GM13977 (cell line): ENCODE measurements at places on chromosomes 3 and 15.

- no peak for DNase-seq
Observed at GRCh38 chr15:89937365-89938350, 24.9 kb upstream of the ARPIN start.

DNA sequence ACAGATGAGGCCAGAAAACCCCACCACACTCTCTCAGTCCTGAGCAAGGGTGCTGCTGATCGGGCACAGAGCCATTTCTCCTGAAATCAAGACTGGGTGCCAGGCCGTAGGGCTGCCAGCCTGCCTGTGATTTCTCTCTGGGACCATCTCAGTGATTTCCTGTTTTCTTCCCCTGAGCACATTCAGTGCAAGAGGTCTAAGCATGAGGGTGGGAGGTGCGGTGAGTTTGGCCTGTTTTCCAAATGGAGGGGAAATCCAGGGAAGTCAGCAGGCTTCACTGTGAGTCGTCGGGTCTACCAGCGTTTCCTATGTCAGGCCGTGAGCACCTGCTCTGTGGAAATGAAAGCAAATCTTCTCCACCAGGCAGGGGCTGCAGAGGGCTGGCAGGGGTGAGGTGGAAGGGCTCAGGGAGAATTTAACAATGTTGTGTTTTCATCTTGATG lies 82.3 kb downstream of the ST6GAL1 start:
- no peak for DNase-seq

GRCh38 chr15:34018021-34018645 lies 20.9 kb downstream of the AVEN start:
- no peak for DNase-seq

GRCh38 chr3:160806094-160806493 lies 50.1 kb downstream of the PPM1L start:
- no peak for DNase-seq

GRCh38 chr3:191198480-191198879 lies 561 bp upstream of the OSTN start:
- no peak for DNase-seq

DNA sequence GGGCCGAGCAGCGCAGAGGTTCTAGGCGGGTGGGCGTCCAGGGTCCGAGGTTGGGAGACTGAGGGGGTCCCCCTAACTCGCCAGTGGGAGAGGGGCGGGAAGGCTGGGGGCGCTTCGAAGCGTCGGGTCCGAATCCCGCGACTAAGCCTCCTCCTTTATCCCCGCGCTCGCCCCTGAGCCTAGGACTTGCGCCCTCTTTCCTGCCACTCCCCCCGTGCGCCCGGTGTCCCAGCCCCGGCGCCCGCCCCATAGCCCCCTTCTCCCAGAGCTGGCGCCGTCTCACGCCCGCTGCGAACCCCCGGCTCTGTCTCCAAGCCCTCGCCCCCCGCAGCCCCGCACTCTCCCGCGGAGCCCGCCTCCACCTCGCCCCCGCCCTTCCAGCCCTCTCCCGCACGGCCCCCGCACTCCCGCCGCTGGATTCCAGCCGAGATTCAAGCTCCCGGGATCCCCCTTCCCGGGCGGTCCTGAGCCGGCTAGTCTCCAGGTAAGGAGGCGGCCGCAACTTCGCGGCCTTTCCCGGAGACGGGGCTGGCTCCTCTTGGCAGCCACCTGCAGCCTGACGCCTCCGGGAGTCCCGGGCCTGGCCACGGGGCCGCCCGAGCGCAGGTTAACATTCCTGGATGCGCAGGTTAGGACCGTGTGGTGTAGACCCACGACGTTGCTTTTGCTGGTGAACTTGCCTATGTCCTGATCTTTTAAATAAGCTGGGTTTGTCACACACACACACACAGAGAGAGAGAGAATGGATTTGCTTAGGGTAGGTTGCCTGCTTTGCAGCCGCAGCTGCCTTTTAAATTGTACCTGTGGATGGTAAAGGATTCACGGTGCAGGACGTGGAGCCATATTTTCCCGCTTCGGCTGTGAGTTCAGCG lies 563 bp downstream of the PXYLP1 start:
- peak; percentile 36 for DNase-seq

DNA sequence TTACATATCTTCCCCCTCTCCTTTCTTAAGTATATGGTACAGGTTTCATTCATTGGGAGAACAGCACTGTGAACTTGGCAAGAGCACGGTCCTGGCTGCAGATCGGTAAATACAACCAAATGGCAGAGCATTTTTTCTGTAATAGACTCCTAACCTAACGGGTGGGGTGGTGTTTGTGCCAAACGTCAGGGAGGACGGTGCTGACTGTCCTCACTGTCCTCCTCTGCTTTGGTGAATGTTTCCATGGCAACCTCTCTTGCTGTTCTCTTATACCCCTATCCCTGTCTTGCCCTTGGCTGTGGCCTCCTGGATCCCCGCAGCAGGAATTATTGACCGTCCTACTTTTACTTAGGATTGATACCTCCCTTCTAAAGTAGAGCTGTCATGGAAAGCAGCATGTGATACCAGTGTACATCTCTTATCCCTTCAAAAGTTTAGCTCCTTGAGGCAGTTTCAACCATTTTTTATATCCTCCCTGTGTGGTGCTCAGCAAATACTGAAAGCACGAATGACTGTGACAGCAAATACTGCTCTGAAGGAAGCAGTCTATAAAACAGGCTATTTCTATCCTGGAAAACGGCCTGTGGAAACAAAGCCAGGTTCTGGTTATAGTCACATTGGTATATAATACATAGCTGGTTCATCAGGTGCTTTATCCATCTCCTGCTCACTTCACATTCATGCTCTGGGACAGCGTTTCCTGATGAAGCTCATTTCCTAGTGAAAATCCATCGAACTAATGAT lies 275.4 kb upstream of the C2CD4B start:
- DNase-seq = no peak

DNA sequence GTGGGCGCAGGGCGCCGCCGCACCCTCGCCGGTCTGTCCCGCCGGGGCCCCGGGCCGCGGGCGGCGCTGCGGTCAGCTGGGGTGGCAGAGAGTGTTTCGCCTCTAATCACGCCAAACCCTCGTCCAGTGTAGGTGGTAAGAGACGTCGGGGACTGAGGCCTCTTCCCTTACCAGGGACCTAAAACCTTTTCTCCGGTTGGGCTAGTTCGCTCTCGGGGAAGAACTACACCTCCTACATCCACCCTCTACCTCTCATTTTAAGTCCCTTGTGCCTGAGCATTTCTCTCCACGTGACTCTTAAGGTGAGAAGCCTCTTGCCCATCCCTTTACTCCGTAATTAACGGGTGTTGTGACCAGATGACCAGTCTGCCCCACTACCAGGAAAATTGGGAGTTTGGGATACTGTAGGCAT lies 520 bp downstream of the TMEM42 start:
- peak; percentile 62 for DNase-seq

- no peak for DNase-seq
Observed at GRCh38 chr3:4549896-4550295, 56.7 kb downstream of the ITPR1 start.

- DNase-seq = peak; percentile 45
Observed at GRCh38 chr3:23865595-23866396, 51.0 kb downstream of the NKIRAS1 start.

DNA sequence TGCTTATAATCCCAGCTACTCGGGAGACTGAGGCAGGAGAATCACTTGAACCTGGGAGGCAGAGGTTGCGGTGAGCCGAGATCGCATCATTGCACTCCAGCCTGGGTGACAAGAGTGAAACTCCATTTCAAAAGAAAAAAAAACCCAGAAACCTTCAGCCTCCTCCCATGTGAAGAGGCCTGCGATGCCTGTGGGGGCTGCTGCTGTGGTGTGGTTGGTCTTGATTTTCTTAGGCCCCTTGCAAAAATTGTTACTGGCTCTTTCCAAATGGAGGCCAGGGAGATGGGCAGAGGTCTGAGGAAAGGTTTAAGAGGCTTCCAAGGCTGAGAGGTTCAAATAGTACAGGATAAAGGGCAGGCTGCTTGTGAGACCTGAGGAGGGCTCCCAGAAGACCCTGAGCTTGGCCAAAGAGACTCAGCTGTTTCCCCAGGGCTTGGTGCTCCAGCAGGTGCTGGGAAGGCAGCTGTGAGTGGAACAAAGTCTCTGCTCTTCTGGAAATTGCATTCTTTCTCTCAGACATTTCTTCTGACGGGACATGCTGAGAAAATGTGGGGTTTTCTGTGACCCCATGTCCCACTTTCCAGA lies 18.4 kb downstream of the GCSAM start:
- no peak for DNase-seq

GRCh38 chr3:15983232-15983631 lies 185.5 kb upstream of the ANKRD28 start:
- DNase-seq = no peak

DNA sequence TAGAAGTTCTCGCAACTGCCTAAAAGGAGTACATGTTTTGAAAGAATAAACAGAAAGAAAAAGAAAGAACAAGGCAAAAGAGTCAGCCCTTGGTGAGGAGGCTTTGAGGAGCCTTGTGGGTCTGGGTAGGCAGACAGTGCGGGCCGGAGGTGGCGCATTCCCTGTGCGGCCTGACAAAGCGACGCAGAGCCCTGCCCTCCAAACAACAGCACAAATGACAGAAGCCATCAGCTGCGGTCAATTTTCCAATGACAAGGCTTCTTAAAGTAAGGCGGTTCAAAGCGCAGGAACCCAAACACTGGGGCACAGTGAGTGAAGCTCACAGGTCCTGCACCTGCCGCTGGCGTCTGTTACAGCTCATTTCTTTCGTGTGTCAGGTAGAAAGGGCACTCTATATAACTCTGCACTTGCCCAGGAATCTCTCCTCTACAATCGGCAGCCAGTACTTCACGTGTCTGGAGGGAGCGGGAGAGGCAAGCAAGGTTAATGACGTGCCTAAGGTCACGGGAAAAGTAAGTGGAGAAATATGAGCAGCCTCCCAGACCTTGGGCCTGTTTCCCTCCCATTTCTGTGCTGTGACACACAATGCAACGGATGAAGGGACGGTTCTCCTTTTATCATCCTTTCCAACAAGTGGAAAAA lies 178.1 kb downstream of the OPA1 start:
- no peak for DNase-seq

DNA sequence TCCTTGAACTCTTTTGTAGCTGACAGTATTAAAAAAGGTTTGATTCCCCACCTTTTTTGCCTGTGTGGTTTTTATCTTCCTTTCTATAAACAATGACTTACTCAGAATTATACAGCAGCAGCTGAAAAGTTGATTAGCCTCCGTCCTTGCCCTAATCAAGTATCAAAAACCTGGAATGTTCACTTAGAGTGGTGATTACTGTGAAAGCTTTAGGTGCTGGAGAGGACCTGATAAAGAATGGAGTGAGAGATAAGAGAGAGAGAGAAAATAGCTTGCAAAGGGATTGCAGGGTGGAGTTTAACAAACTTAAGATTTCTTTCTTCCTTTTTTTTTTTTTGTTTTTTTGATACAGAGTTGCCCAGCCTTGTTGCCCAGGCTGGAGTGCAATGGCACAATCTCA lies 6.7 kb downstream of the CGNL1 start:
- DNase-seq = no peak

DNA sequence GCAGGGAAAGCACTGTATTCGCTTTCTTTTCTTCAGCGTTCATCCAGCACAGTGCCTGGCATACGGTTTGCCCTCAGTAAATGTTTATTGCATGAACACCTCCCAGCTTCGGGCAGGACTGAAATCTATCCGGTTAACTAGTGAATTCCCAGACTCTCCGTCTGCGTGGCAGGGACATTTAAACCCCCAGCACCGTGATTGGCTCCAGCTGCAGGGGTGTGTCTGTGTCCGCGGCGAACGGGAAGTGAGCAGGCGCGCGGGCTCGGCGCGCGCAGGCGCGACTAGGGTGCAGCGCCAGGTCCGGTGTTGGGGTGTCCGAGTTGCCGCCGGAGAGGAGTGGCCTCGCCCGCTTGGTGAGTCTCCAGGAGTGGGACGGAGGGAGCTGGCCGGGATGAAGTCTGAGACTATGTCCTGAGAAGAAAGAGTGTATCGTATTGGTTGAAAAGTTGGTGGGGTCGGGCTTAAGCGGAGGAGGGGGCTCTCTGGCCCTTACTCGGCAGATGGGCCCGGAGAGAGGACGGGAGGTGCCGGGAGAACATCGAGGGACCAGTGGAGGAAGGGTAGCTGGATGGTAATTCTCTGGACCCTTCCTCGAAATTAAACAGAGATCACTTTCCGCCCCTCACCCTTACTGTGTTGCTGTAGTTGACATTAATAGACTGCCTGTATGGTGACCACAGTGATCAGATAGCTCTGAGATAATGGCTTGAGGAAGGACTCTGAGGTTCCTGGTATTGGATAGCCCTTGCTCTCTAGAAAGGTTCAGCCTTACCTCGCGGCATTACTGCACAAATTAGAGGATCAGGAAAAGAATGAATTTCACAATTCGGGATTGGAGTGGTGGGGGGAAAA lies at the start of gene SNAP23:
TSS of gene SNAP23 (plus strand) at position 274 of the 852 bp plus-strand sequence. CDS start 16,213 bp downstream, outside the sequence.
- peak; percentile 91 for DNase-seq

DNA sequence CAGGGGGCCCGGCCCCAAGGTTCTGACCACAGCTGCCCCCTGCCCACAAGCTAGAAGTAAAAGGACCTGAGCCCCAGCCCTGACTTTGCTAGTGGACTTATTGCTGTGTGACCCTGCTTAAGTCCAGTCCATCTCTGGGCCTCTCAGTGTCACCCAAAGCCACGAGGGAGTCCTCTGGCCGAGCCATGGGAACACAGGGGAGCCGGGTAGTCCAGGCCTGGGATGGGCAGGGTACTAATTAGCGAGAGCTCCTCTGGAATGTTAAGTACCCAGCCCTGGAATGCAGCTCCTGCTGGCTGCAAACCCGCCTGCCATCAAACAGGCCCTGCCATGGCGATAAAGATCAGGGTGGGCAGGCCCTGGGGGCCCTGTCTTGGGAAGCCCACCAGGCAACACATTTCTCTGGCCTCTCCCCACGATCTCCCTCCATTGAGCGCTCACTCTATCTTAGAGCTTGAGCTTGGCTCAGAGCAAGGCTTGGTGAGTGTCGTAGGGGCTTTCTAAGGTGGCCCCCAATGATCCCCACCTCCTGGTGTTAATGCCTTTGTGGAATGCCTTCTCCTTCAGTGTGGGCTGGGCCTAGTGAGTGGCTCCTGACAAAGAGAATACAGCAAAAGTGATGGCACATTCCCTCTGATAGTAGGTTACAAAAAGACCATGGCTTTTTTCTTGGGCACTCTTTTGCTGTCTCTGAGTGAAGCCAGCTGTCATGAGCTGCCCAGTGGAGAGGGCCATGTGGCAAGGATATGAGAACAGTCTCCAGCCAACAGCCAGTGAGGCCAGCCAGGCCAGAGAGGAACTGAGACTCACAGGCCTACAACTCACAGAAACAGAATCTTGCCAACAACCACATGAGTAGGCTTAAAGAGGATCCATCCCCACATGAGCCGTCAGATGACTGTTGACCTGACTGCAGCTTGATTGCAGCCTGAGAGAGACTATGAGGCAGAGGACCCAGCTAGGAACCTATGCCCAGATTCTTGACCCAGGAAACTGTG lies 133.1 kb downstream of the SMAD6 start:
- no peak for DNase-seq

GRCh38 chr15:45287390-45287956 lies 35.4 kb downstream of the SLC28A2 start:
- DNase-seq = no peak

- DNase-seq = no peak
Observed at GRCh38 chr3:187516446-187517185, 148.4 kb downstream of the RTP4 start.

GRCh38 chr15:81887912-81888311 lies 157.9 kb downstream of the MEX3B start:
- DNase-seq = no peak

DNA sequence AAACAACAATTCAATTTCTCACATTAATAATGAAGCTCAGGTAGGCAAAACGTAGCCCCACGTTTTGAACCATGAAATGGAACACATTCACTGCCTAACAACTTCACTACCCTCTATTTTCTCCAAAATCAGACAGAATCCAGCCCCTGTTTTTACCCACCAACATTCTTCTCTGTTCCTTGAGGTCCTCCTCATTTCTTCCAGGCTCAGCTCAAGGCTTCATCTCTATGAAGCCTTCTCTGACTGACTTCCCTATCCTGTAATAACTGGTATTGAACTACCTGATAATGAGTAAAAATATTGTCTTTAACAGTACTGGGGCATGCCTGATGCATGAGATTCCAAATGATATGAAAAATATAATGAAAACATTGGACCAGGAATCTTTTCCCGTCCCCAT lies 2.2 kb downstream of the TFRC start:
- no peak for DNase-seq
